Fibroblast of skin of left biceps (primary cell): ENCODE measurements at places on chromosomes 12 and 14.

DNA sequence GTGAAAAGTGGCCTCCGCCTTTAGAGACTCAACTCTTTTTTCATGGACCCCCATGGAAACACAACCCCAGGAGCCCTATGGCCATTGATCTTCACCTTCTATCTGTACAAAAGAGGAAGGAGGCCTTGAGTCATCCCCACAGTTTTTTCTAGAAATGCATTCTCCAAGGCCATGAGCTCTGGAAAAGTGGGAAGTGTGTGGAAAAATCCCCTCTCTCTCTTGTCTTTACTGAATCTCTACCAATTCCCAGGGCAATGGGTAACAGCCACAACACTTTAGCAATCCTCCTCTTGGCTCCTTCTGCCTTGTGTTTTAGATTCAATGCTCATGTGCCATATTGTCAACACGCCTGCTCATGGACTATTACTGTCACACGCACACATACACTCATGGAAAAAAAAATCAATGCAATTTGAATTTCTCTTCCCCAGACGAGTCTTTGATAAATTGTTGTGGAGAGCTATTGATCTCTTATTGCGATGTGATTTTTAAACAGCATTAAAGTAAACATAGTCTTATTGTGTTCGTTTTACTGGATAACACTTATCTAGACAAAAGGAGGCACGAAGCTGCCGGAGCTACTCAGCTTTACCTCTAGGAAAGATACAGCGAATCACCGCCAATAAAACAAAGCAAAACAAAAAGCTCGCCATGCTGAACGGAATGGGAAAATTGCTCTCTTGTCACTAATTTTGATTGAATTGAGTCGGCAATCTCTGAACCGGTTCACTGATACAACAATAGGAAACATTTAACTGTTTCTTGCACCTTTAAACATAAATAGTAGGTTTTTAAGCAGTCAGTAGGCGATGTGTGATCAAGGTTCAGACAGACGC, 260.3 kb downstream of the VRK1 start:
- DNase-seq = no peak

GRCh38 chr14:105376521-105377440, 21.6 kb upstream of the TEX22 start:
- DNase-seq = no peak

DNA sequence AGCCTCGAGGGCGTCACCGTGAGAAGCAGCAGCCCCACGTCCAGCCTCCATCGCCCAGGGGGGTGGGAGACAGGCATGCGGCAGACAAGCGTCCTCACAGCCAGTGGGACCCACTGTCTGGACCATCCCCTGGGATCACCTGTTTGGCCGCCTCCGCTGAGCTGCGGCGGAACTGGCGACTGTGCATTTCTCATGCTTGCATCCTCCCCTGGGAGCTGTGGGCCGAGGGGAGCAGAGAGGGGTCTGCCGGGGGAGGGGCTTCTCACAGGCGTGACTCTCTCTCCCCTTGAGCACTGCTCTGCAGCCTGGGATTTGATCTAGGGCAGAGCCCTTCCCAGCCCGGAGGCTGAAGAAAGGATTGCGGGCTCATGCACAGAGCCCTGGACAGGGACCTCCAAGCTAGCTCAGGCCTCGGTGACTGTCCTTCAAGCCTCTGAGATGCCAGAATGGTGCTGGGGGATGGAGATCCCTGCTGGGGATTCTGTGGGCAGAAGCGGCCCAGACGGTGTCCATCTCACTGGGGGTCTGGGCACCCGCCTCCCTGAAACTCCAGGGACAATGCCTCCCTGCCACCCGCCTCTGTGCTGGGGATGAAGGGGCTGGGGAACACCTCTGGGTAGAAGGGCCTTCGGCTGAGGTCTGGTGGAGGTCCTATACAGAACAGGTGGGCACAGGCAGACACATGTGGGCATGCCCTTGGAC, 61.1 kb downstream of the PRIMA1 start:
- DNase-seq = no peak

GRCh38 chr12:39499296-39499695, 56.4 kb upstream of the KIF21A start:
- DNase-seq = no peak

DNA sequence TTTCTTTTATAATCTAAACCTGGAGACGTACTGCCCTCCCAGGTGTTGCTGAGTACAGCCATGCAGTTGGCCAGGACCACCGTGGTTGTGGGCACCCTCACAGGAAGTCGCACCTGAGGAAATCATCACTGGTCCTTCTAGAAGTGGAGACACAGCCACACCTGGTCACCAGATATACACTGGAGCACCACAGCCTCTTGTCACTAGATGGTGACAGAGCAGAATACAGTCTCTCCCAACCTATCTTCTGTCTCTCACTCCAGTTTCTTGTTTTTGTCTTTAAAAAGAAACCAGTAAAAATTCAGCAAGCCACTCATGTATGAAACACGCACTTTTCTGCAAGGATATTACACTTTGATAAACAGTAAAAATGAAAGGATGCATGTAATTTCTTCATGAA, 43.1 kb upstream of the GPHB5 start:
- DNase-seq = no peak

- no peak for DNase-seq
These were observed 916 bp upstream of the PAWR start for GRCh38 chr12:79691511-79692248.

- DNase-seq = no peak
These were observed 107.7 kb downstream of the SLC38A1 start for GRCh38 chr12:46160981-46161690.

- no peak for DNase-seq
These were observed 30.7 kb downstream of the LRIG3 start for GRCh38 chr12:58889557-58889956.

GRCh38 chr14:68653108-68653507, 139.8 kb downstream of the ZFP36L1 start:
- no peak for DNase-seq

DNA sequence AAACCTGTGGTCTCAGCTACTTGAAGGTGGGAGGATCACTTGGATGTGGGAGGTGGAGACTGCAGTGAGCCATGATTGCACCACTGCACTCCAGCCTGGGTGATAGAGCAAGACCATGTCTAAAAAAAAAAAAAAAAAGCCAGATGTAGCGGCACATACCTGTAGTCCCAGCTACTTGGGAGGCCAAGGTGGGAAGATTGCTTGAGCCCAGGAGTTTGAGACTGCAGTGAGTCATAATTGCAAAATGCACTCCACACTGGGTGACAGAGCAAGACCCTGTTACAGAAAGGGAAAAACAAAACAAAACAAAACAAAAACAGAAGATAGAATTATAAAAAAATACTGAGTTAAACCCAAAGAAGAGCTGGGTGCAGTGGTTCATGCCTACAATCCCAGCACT, 29.1 kb upstream of the APOF start:
- no peak for DNase-seq

DNA sequence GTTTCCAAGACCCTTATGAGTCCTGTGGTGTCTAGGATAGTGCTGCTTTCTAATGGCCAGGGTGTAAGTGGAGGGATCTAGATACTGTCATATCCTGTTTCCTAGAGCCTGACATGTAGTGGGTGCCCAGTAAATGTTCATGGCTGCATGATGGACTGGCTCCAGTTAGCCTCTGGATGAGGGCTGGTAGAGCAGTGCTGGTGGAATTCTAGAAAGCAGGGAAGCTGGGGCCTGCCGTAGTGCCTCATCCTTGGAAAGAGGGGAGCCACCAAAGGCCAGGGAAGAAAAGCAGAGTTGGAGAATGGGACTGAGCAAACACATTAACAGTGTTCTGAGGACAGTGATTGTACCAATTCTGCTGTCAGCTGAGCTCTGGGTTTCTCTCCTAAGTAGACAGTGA, 637 bp downstream of the GZMB start:
- DNase-seq = no peak

DNA sequence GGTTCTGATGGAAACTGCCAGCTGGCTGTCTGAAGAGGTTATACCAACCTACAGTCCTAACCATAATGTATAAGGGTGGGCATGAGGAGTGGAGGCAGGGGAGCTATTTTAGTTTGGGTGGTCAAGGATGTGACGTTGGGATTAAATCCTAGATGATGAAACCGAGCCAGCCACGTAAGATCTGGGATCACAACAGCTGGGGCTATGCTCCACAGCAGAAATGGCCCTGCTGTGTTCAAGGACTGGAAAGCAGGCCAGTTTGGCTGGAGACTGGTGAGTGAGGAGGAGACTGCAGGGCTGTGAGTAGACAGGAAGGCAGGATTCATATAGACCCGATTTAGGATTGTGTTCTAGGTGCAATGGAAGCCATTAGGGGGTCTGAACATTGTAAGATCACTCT, 66.1 kb downstream of the SAMD4A start:
- DNase-seq = no peak

GRCh38 chr12:11133816-11134215, 628 bp downstream of the TAS2R30 start:
- no peak for DNase-seq

- no peak for DNase-seq
These were observed 1.4 kb downstream of the JPH4 start for GRCh38 chr14:23577004-23577681.

DNA sequence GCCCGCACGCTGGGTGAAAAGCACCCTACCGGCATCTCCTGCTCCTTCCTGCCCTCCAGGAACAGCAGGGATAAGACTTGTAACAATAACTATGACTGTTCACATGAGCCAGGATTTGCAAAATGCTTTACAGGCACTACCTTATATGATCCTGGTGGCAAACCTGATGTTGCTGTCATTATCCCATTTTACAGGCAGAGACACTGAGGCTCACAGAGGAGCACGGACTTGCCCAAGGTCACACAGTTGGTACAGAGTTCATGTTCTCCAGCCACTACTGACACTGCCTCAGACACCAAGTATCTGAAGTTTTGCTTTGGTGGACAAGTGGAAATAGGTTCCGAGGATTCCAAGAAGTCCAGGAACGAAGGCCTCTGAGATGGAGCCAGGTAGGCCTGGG, 22.6 kb downstream of the GLTP start:
- DNase-seq = no peak

DNA sequence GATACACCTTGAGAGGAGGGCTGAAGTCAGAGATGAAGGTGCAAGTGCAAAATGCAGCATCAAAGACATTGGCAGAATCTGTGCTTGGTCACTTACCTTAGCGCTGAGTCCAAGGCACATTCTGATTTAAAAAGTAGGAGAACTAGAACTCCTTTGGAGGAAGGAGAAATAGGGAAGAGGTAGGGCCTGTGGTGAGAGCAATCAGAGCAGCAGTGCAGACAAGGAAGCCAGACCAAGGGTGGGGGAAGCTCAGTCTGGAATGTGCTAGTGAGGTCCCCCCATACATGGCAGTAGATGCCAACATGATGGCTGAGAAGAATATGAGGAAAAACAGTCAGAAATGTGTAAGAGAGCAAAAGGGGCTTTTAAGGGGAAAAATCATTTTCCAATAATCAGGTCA, 206.5 kb downstream of the SSPN start:
- DNase-seq = no peak

GRCh38 chr14:93015505-93015904, 92.6 kb downstream of the CHGA start:
- no peak for DNase-seq

DNA sequence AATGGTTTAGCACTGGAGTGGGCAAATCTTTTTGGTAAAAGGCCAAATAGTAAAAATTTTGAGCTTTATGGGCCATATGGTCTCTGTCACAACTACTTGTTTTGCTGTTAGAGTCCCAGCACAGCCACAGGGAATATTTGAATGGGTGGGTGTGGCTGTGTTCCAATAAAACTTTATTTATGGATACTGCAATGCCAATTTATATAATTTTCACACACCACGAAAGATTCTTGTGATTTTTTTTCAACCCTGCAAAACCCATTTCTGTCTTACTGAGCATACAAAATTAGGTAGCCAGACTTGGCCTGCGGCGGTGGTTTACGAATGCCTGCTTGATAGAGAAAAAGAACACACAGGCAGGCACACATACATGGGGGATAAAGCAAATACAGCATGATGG, 28.3 kb downstream of the TMEM120B start:
- DNase-seq = no peak

DNA sequence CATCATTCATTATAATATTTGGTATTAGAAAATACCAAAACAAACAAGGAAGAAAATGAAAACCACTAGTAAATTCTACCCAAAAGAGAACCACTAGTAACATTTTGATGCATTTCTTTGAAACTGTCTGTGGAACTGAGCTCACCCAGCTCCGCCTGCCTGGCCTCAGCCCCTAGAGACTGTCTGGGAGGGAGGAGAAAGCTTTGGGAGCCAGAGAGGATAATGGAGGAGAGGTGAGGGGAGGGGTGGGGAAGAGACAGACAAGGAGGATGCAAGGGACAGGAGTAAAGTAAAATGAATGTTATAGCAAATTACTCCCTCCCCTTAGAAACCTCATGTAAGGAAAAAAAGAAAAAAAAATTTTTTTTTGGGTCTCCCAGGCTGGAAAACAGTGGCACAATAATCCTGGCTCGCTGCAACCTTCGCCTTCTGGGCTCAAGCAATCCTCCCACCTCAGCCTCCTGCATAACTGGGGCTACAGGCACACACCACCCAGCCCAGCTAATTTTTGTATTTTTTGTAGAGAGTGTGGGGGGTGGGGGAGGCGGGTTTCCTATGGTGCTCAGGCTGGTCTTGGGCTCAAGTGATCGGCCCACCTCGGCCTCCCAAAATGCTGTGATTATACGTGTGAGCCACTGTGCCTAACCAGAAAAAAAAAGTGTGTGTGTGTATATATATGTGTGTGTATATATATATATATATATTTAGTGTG, 3.2 kb upstream of the MMP19 start:
- DNase-seq = no peak

GRCh38 chr12:55929306-55929791, 1.6 kb upstream of the DGKA start:
- DNase-seq = no peak

- DNase-seq = no peak
These were observed 91.6 kb upstream of the PTPRQ start for GRCh38 chr12:80352474-80352873.

- no peak for DNase-seq
These were observed 37.8 kb upstream of the CRADD start for GRCh38 chr12:93639406-93639805.

GRCh38 chr14:77623201-77623600, 6.8 kb upstream of the SPTLC2 start:
- DNase-seq = no peak

DNA sequence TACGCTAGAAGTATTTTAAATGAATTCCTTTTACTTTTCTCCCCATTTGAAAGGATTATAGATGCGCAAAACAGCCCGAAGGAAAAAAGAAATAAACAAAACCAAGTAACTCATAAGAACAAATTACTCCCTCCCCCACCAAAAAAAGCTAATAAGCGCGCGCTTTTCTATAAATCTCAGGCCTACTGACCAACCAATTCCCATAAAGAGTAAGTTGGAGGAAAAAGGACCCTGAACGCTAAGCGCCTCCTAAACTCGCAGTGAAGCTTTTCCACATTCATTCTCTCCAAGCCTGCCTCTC, 588 bp downstream of the MBIP start:
- peak; percentile 4 for DNase-seq

GRCh38 chr12:27193106-27193505, 51.0 kb upstream of the STK38L start:
- DNase-seq = no peak

- no peak for DNase-seq
These were observed 523.7 kb upstream of the FOXG1 start for GRCh38 chr14:28242895-28243294.
